ENCODE measurements at places on chromosomes 5 and 9.
A peak's percentile ranks its signal among the peaks of the same experiment; 100 is the strongest.

- DNase-seq, result peak; percentile 72
These were observed 54.6 kb upstream of the STXBP1 start for GRCh38 chr9:127557466-127557869.

GRCh38 chr5:180590543-180591310 lies 572 bp downstream of the SCGB3A1 start:
- no peak for DNase-seq

DNA sequence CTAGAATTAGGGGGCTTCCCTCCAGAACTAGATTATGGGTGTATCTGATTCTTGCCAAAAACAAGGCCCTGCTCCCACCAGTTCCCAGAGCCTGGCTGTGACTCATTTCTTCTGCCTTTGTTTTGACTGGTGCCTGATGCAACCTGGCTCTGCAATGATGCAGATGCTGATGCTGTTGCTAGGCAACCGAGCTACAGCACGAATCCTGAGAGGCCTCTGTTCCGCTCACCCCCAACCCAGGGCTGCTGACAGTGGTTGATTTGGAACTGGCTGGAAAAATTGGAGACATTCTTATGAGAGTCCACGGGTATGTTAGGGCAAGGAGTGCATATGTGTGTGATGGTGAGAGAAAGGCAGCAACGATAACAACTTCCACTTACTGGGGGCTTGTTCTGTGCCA lies 100.3 kb downstream of the NSG2 start:
- no peak for DNase-seq

GRCh38 chr5:56350597-56351170 lies 117.6 kb upstream of the ANKRD55 start:
- peak; percentile 89 for DNase-seq

DNA sequence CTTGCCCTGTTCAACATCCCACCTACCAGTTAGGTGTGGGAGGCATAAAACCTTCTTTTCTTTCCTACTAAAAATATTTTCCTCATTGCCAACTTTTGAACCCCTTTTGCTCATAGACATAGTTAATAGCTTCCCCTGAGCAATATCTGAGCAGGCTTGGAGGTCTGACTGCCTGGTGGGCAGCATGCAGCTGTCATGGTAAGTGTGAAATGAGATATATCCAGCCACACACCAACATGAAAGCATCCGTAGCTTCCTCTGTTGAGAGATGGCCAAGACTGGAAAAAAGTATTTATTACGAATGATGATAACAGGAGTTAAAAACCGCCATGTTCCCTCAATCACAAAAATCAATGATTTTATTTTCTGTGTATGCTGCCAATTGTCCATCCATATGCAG lies 190.1 kb downstream of the TMEM38B start:
- DNase-seq, result no peak

- DNase-seq, result no peak
These were observed 65.3 kb upstream of the PPP1R26 start for GRCh38 chr9:135414293-135414692.

DNA sequence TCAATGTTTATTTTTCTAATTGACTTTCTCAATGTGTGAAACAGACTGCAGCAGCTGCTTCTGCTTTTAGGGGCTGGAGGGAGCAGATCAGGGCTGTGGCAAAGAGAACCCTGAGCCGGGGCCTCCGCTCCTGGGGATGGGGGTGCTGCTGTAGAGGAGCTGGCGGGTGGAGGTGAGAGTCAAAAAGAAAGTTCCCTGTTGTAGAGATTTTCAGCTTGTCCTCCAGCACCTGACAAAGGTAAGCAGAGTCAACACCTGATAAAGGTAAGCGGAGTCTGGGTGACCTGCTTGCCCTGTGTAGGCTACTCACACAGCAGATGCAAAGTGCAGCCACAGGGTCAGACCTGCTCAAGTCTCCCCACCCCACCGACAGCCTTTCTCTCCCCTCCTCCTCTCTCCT lies 252.4 kb upstream of the IRX1 start:
- DNase-seq, result no peak

DNA sequence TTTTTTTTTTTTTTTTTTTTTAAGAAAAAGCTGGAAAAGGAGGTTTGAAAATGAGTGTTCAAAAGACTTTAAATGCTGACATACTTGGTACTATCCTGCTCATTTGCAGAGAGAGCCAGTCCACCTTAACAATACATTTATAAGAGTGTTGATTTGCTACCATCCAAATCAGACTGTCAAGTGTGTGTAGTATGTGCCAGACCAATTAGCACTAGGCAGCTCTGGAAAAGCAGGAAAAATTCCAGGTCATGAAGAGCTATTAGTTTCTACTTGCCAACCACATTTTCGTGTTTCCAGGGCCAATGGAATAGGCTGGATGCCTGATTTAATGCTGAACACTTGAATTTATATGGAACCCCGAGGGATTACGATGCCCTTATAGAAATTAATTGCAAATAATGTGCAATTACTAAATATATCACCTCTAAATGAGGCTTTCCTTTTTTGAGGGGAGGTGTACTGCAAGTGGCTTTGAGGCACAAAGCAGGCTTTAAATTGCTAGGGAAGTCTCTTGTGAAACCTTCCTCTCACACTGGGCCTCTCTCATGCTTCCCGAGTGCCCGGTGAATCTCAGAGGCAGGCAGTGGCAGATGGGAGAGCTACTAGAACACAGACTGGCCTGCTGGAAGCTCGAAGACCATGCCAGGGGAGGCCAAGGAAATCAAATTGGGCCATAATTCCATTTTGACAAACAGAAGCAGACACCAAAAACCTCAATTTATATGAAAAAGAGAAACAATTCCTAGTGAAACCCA lies 178.7 kb downstream of the PPP2R2B start:
- DNase-seq, result no peak

GRCh38 chr5:131262953-131263541 lies 806 bp upstream of the CDC42SE2 start:
- DNase-seq, result no peak

GRCh38 chr5:59276325-59276675 lies 617.2 kb downstream of the PDE4D start:
- no peak for DNase-seq

DNA sequence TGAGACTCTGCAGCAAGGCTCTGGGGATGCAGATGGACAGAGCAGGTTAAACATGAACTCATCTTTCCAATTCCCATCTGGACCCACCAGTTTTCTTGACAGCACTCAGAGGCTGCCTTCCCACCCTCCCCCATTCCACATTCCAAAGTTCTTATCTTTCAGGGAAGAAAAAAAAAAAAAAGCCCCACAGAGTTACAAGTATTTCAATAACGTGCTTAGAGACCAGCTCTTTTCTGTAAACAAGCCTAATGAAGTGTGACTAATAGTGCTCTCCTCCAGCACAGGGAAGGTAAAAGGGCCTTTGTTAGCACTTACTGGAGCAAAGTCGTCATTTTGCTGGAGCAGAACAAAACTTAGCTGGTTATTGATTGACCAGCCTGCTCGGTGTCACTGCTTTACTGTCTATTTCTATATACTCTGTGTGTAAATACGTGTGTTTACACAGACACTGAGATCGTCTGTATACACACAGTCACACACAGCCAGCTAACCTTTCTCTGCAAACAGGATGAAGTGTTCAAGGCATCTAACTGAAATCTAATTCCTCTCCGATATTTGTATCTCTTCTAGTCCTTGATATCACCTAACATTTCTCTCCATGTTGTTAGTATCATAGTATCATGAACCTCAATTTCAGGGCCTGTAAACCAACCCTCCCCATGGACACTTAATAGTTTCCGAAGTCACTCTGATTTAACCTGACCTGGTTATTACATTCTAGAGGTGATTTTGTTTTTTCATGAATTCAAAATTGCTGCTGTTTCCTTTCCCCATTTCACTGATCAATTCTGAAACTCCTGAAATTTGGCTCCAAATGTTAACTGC lies 84.9 kb downstream of the ZNF608 start:
- DNase-seq, result peak; percentile 76

- no peak for DNase-seq
These were observed 62.4 kb downstream of the SECISBP2 start for GRCh38 chr9:89380437-89381307.

- DNase-seq, result no peak
These were observed 371.5 kb upstream of the PRR16 start for GRCh38 chr5:120092649-120093048.

Data from fibroblast of villous mesenchyme (primary cell).